ENCODE measurements at places on chromosomes 13 and 19. TPM values are rescaled to one million over a fixed set of nuclear protein-coding genes. Genes with fewer than 3 reads are reported as not detected.

DNA sequence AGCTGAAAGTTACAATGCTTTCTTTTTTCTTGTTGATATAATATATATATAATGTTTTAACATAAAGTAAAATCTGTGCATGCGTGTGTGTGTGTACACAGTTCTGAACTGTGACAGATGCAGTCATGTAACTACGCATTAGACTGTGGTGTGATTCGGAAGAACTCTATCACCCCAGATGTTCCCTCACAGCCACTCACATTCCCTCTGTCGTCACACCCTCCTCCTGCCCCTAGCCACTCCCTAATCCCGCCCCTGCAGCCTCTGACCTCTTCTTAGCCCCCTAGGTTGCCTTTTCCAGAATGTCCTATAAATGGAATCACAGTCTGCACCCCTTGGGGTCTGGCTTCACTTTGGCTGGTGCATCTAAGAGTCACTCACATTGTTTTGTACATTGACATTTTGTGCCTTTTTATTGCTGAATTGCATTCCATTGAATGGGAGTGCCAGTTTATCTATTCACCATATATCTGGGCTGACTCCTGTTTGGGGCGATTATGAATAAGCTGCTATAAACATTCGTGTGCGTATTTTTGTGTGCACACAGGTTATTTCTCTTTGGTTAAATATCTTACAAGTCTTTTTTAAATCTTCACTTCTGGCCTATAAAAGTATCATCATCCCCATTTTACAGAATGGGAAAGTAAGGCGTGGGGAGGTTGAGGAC is 20.4 kb downstream of the DHRS12 start:
- no peak overlapping the region for H3K4me3 ChIP-seq
- no peaks in the 10 kb centered on the region for H3K4me1 ChIP-seq
- H3K27me3 ChIP-seq: no peaks in the 10 kb centered on the region
- no peak overlapping the region for H3K27ac ChIP-seq
- H3K36me3 ChIP-seq: no peaks in the 10 kb centered on the region
- DNase-seq: no peak

DNA sequence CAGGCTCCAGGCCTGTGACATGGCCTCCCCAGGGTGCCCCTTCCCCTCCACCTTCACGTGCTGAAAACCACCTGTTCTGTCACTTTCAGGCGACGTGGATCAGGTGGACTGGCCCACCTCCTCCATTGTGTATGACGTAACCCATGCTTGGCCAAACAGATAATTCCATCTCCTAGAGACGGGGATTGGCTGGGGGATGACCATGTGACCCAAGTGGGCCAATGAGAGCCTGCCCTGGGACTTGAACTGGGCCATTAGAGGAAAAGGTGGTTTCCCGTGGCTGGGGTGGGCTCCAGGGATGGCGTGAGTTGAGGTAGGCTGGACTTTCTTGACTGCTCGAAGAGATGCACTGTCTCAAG is 3.6 kb upstream of the ADAMTSL5 start:
- H3K27ac ChIP-seq: no peak overlapping the region
- peaks cover 9% of the 10 kb centered on the region for H3K4me1 ChIP-seq
- no peak overlapping the region for H3K4me3 ChIP-seq
- H3K36me3 ChIP-seq: no peaks in the 10 kb centered on the region

DNA sequence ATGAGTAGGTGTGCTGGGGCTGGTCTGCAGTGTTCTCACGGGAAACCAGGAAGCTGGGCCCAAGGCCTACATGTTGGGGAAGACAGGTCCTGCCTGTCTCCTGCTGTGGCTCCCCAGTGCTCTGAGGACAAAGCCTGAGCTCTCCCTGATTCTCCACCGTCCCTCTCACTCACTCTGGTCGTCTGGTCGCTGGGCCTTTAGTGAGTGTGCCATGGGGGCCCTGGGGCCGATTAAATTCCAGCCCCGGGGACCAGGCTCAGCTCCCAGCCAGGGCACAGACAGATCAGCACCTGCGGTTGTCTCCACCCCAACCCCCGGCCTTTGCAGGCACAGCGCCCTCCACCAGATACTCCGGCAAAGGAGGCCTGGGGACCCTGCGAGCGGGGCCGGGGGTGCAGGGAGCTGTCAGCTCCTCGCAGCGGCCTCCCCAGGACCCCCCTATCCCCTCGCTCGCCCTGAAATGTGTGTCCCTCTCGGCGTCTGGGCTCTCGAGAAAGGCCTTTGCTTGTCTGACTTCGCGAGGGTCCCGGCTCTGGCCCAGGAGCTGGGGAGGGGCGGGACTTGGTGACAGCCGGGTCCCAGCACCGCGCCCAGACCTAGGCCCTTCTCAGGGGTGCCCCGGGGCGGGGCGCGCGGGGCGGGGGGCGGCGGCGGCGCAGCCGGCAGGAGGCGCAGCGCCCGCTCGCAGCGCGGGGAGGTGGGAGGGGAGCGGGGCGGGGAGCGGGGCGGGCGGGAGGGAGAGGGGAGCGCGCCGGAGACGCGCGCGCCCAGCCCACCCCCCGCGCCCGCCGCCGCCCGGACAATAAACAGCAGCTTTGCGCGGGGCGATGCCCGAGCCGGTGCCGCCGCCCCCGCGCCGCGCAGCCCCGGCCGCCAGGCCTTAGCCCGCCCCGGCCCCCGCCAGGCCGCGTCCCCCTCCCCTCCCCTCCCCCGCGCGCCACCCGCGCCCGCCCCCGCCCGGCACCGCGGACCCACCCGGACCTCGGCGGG is at the start of gene PALM:
Gene PALM, plus strand, starts transcription at position 782 of the 990 bp plus-strand sequence. CDS start 212 bp downstream, outside the sequence.
- H3K4me1 ChIP-seq: peaks cover 7% of the 10 kb centered on the region
- peak within 1 kb of the TSS; percentile 24 for H3K27ac ChIP-seq

- no peak overlapping the region for H3K4me3 ChIP-seq
- no peaks in the 10 kb centered on the region for H3K27me3 ChIP-seq
- no peaks in the 10 kb centered on the region for H3K4me1 ChIP-seq
- no peak overlapping the region for H3K27ac ChIP-seq
- H3K36me3 ChIP-seq: no peaks in the 10 kb centered on the region
Observed at GRCh38 chr13:34570698-34571353, 371.2 kb upstream of the NBEA start.

- H3K4me3 ChIP-seq: no peak overlapping the region
- no peaks in the 10 kb centered on the region for H3K36me3 ChIP-seq
- no peak overlapping the region for H3K27ac ChIP-seq
Observed at GRCh38 chr13:38381890-38382289, 32.2 kb downstream of the UFM1 start.

DNA sequence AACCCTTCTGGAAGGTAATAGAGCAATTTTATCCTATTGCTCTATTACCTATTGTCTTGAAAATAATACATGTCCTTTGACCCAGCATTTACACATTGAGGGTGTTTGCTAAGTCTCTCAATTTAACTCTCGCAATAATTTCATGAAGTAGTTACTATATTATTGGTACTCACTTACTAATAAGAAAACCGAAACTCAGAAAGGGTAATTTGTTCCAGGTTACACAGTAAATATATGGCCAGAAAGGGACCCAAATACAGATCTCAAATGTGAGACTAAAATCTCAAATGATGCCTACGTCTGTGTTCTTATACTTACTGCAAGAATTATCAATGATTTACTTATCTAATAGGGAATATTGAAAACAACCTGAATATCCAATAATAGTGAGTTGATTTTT is 29.7 kb upstream of the FAM216B start:
- H3K4me3 ChIP-seq: no peak overlapping the region
- H3K36me3 ChIP-seq: no peaks in the 10 kb centered on the region
- no peaks in the 10 kb centered on the region for H3K27me3 ChIP-seq
- H3K27ac ChIP-seq: no peak overlapping the region

GRCh38 chr19:13428352-13428751 is 77.9 kb downstream of the CACNA1A start:
- no peak overlapping the region for H3K4me3 ChIP-seq
- H3K36me3 ChIP-seq: no peaks in the 10 kb centered on the region
- H3K4me1 ChIP-seq: no peaks in the 10 kb centered on the region
- no peaks in the 10 kb centered on the region for H3K27me3 ChIP-seq

Gene CYP4F2
- not detected for polyA plus RNA-seq

Gene FBXO27
- polyA plus RNA-seq: 0.64 TPM

Gene GFY
- not detected for polyA plus RNA-seq

Gene TUBA3C
- not detected for polyA plus RNA-seq

Gene C1QTNF9
- not detected for polyA plus RNA-seq
